ENCODE measurements at places on chromosomes 5 and 9.

DNA sequence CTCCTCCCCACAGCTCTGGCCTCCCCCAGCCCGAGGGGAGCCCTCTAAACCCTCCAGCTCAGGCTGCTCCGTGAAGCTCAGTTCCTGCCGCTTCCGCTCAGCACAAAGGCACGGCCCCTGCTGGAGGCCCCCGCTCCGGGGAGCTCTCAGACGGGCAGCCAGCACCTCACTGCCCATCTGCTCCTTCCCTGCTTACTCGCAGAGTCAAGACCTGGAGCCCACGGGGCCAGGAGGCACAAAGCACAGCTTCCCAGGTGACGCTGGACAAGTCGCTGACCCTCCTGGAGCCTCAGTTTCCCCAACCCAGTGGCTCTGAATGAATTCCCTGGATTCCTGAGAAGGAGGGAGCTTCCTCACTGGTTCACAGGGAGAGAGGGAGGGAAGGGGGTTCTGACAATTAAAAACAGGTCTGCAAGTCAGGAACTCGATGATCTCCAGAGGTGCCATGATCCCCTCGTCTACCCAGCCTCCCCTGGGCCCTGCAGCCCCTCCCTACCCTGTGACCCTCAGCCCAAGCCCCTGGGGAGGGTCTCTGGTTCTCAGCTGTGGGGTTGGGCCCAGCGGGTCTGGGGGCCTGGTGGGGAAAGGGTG, 36.2 kb downstream of the VAV2 start:
- no peak for DNase-seq

- DNase-seq = no peak
Measured at GRCh38 chr5:78835176-78835575, 149.9 kb downstream of the ARSB start.

GRCh38 chr5:102453716-102454115, 45.1 kb downstream of the SLCO6A1 start:
- DNase-seq = no peak

DNA sequence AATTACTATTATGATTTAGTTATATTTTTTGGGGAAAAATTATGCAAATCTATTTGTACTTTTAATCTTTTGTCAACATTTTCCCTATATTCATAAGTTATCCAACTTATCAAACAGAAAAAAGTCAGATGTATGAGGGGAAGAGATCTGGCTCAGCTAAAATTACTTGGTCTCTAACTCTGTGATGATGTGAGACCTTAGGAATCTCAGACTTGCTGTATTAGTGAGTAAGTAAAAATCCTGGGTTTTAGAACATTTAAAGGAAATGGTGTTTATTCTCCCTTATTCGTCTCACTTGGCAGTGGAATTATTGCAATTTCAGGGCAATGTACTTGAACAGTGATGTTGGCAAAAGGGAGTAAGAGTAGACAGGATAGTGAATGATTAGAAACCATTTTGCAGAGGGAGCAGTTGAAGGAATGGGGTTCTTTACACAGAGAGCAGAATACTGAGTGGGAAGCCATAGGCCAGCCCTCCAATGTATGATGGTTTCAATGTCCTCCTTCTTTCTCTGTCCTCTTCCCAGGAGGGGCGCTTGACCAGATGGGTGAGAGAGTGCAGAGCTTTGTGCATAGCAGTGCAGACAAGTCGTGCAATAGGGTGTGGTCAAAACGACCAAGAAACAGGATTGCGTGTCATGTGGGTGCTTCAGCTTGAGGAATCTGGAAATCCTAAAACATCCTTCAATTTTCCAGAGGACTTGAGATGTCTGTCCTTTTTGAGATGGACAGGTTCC, 91.7 kb downstream of the TENT4A start:
- DNase-seq = no peak

- no peak for DNase-seq
Measured at GRCh38 chr9:95727947-95728520, 147.5 kb upstream of the ERCC6L2 start.

DNA sequence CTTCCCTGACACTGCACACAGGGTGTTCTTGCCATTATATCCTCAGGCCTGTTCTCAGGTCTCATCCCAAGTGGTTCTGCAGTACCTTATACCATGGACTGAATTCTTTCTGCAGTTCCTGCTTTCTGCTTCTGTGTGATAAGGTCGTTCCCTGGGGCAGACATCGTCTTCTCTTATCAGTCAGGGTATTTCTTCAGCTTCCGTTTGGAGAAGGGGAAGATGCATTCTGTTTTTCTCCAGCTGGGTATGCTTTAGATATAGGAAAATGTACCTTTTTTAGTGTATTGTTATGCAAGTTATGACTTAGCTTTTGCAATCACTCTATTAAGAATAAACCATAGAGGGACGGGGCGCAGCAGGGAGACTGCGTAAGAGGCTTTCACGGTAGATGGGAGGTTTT, 31.1 kb downstream of the RALGPS1 start:
- DNase-seq = no peak

DNA sequence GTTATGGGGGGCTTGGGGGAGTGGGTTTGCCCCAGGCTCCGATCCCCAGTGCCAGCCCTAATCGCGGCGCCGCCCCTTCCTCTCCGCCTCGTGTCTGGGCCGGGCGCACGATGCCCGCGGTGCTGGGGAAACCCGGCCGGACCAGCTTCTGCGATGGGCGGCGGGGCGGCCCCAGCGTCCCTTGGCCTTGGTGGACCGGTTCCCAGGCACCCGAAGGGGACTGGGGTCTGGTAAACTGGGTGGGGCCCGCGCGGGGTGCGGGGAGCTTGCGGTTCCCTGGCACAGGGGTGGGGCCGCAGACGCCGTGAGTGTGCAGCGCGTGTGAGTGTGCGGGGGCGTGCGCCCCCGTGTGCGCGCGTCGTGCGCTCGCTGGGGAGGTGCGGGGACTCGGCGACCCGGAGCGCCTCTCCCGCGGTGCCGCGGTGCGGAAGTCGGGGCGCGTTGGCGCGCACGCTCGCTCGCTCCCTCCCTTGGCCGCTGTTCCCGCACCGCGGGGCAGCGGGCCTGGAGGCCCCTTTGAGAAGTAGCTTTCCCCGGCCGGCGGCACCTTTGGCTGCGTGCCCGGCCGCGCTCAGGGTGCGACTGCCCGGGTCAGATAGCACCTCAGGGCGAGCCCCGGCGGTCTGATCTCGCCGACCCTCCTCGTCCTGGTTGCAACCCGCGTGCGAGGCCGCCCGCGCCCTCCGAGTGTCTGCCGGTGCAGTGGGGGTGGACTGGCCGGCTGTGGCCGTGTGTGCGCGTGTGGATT, 568 bp downstream of the MACIR start:
- DNase-seq = peak; percentile 73

DNA sequence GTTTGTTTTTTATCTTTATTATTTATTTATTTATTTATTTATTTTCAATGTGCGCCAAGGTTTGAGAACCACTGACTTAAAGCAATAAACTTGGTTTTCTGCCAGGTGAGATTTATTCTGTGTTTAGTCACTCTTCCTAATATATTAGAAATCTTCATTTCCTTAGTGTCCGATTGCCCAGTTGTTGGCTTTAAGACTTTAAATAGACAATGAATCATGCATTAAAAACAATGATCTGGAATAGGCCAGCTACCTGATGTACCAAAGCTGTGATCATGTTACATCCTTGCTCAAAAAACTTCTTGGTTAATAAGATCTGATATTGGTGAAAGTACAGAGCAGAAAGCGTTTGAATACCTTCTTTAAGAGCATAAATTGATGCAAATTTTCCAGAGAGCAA, 52.1 kb upstream of the ERBIN start:
- DNase-seq = no peak

- no peak for DNase-seq
Measured at GRCh38 chr5:145902421-145902820, 29.6 kb upstream of the GRXCR2 start.

DNA sequence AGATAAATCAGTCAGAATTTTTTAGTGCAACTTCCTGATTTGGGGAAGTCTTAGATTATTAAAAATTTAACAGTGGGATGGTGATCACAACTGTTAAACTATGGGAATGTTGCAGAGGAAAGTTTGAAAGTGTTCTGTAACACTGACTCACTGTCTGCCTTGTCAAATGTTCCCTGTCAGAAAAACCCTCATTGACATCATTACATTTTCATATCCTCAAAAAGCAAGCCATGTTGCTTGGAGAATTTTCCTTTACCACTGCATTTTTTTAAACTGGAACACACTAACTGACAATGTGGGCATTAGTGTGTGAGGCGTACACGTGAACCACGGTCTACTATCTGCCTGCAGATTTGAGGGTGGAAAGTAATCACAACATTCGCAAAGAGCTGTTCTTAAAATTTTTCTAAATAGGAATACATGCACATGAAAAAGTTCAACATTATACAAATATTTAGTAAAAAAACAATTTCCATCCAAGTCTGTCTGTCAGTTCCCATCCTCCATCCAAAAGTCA, 28.6 kb upstream of the IL7R start:
- DNase-seq = no peak

- DNase-seq = no peak
Measured at GRCh38 chr5:141954194-141954593, 3.8 kb downstream of the PCDH12 start.

DNA sequence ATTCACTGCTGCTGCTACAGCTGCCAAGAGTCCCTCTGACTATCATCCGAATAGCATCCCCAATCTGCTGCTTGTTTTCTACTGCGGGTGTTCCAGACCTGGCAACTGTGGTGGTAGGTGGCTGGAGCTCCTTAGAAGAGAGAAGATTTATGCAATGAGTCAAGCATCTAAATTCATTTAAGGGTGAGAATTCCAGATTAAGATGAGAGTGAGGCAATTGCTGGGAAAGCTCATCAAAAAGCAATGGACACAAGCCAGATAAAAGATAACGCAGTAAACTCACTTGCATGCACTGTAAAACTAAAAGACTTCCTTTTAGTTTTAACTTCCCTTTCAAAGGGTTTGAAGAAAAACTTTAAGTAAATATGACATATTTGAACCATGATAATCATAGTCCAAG, 3.9 kb downstream of the PLK2 start:
- DNase-seq = no peak

GRCh38 chr5:62653864-62654575, 75.4 kb downstream of the LRRC70 start:
- DNase-seq = no peak

GRCh38 chr9:106976772-106977171, 113.8 kb downstream of the ZNF462 start:
- no peak for DNase-seq

- no peak for DNase-seq
Measured at GRCh38 chr9:4068449-4068848, 231.4 kb downstream of the GLIS3 start.

DNA sequence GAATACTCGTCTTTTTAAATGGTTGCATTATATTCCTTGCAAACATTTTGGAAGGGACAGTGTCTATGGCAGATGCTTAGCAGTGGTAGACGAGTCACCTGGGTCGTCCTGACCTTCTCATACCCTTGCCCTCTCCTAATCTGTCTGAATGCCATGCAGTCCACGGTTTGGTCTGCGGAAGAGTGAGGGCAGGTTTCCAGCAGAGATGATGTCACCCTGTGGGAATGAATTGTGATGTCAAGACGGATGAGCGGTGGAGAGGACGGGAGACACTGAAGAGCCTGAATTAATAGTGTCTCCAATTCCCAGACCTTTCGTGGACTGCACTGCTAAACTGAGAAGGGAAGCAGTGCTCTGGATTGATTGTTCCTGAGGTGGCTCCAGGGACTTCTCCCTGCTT, 329.0 kb upstream of the PANK3 start:
- no peak for DNase-seq

- no peak for DNase-seq
Measured at GRCh38 chr9:4922730-4923129, 62.3 kb upstream of the JAK2 start.

DNA sequence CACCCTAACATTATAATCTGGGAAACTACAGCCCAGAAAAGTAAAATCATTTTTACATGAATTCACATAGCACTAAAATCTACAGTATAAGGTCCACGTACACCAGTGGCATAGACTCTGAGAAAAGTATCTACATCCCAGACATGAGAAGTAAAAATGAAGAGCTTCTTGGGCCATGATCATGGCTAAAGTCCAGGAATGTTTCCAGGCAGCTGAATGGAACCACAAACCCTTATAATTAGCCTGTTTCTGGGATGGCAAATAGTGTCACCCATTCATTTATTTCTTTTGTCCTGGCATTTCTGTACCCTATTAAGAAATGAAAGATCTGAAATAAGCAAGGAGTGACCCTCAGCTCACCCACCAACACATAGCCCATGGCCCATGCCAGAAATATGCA, 217.9 kb downstream of the SPOCK1 start:
- no peak for DNase-seq

GRCh38 chr9:70303268-70303667, 44.5 kb downstream of the SMC5 start:
- DNase-seq = no peak

GRCh38 chr5:143386725-143387124, 16.8 kb downstream of the NR3C1 start:
- no peak for DNase-seq

- DNase-seq = no peak
Measured at GRCh38 chr5:63145167-63145566, 566.5 kb downstream of the LRRC70 start.

- DNase-seq = no peak
Measured at GRCh38 chr9:125527471-125528002, 179.5 kb downstream of the MAPKAP1 start.

GRCh38 chr5:158384535-158385481, 525.9 kb upstream of the CLINT1 start:
- DNase-seq = no peak

GRCh38 chr5:1314564-1314982, 19.7 kb upstream of the TERT start:
- DNase-seq = peak; percentile 13

- DNase-seq = no peak
Measured at GRCh38 chr5:38576442-38576841, 20.0 kb upstream of the LIFR start.

- DNase-seq = no peak
Measured at GRCh38 chr9:68546596-68547390, 6.1 kb upstream of the TMEM252 start.

GRCh38 chr9:97186493-97186892, 121.0 kb upstream of the CCDC180 start:
- no peak for DNase-seq

GRCh38 chr5:84518370-84518769, 133.7 kb upstream of the EDIL3 start:
- DNase-seq = no peak

DNA sequence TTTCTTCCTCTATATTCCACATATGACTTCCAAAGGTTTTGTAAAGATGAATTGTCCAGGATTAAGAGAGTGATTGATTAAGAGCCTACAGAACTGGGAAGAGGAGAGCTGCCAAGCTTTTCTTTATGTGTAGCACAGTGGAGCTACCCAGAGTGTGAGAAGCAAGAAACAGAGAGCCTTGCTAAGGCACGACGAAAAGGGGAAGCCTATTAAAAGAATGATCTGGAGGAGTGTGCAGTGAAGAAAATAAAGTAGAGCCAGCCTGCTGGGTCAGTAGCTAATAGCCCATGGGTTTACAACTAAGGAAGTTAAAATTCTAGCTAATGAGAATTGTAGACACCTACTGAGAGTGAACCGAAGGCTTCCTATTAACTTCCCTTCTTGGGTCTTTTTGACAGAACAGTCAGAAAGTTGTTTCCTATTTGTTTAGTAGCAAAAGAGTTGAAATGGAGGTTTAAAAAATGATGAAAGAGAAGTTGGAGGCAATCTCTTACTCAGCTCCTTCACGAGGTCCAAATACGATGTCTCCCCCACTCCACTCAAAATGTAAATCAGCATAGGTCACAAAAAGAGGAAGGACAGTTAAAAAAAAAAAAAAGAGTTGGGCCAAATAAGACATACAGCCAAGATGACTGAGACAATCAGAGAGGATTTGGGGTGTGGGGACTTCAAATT, 957 bp upstream of the PRR16 start:
- DNase-seq = no peak

Data from ecto neural progenitor cell (in vitro differentiated cells).